ENCODE measurements at places on chromosomes 2 and 18. TPM values are rescaled to one million over a fixed set of nuclear protein-coding genes. Genes with fewer than 3 reads are reported as not detected.

Gene CNGA3
- total RNA-seq, result not detected

- H3K27me3 ChIP-seq, result peaks cover 2% of the 10 kb centered on the region
- no peaks in the 10 kb centered on the region for H3K36me3 ChIP-seq
- H3K4me3 ChIP-seq, result no peak overlapping the region
- no peak for DNase-seq
Measured at GRCh38 chr2:167652401-167652800, 595.0 kb downstream of the STK39 start.

DNA sequence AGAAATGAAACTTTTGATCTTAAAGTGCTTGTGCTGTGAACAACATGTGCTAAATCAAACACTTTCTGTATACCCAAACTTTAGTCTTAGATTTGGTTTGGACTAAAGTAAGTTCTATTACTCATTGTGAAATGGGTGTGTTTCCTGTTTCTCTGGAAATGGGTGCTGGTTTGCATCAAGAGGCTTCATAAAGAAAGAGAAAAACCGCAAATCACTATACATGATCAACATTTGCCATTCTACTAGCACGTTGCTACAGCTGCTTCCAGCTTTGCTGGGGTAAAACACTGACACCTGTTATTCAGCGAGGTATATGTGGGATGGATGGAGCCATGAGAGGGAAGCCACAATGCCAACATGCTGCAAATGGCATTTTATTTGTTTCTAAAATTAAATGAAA, 547.0 kb upstream of the ACVR2A start:
- H3K36me3 ChIP-seq, result no peaks in the 10 kb centered on the region
- H3K27ac ChIP-seq, result peak overlapping the region; percentile 86
- H3K4me3 ChIP-seq, result no peak overlapping the region
- H3K27me3 ChIP-seq, result peaks cover 2% of the 10 kb centered on the region
- peak; percentile 41 for DNase-seq
- peaks cover 68% of the 10 kb centered on the region for H3K4me1 ChIP-seq

GRCh38 chr2:57720728-57721627, 325.6 kb upstream of the VRK2 start:
- no peak overlapping the region for H3K27ac ChIP-seq
- H3K27me3 ChIP-seq, result peaks cover 7% of the 10 kb centered on the region
- H3K4me3 ChIP-seq, result no peak overlapping the region
- no peaks in the 10 kb centered on the region for H3K36me3 ChIP-seq
- DNase-seq, result peak; percentile 57
- H3K4me1 ChIP-seq, result peaks cover 7% of the 10 kb centered on the region

GRCh38 chr2:159026170-159026569, 57.7 kb downstream of the TANC1 start:
- no peak overlapping the region for H3K27ac ChIP-seq
- no peaks in the 10 kb centered on the region for H3K36me3 ChIP-seq
- no peaks in the 10 kb centered on the region for H3K27me3 ChIP-seq
- H3K4me1 ChIP-seq, result no peaks in the 10 kb centered on the region
- DNase-seq, result no peak
- no peak overlapping the region for H3K4me3 ChIP-seq

DNA sequence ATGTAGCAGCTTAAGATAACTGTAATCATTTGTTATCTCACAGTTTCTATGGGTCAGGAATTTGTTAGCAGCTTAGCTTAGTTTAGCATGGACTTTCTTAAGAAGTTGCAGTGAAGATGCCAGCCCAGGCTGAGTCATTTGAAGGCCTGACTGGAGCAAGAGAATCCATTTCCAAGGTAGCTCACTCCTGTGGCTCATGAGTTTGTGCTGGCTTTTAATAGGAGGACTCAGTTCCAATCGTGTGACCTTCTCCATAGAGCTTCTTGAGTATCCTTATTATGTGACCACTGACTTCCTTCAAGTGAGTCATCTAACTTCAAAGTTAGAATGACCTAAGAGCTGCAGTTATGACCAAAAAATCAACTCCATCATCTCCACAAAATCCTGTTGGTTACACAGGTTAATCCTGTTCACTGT, 1.4 kb downstream of the GPATCH11 start:
- H3K4me1 ChIP-seq, result peaks cover 31% of the 10 kb centered on the region
- peaks cover 21% of the 10 kb centered on the region for H3K36me3 ChIP-seq
- H3K4me3 ChIP-seq, result no peak overlapping the region
- H3K27ac ChIP-seq, result no peak overlapping the region

Gene HOXD10
- not detected for total RNA-seq

Gene PRKD3
- total RNA-seq, result 22.8 TPM

DNA sequence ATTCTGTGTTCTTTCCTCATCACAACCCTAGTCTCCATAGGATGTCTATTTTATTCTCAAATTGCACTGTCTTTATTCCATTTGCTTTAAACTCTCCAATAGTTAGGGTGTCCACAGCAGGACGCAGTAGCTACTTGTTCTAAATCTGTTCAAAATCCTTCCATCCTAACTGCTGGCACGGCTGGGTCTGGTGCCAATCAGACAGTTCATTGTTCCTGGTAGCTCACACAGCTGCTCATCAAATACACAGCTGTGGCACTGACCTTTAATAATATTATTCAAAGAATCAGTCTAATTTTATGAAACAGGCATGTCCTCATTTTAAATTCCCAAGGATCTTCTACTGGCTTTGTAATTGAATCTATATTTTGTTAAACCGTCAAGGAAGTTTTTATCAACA, 59.7 kb upstream of the TMEFF2 start:
- H3K27me3 ChIP-seq, result no peaks in the 10 kb centered on the region
- DNase-seq, result no peak
- no peaks in the 10 kb centered on the region for H3K36me3 ChIP-seq
- H3K27ac ChIP-seq, result no peak overlapping the region
- no peaks in the 10 kb centered on the region for H3K4me1 ChIP-seq

DNA sequence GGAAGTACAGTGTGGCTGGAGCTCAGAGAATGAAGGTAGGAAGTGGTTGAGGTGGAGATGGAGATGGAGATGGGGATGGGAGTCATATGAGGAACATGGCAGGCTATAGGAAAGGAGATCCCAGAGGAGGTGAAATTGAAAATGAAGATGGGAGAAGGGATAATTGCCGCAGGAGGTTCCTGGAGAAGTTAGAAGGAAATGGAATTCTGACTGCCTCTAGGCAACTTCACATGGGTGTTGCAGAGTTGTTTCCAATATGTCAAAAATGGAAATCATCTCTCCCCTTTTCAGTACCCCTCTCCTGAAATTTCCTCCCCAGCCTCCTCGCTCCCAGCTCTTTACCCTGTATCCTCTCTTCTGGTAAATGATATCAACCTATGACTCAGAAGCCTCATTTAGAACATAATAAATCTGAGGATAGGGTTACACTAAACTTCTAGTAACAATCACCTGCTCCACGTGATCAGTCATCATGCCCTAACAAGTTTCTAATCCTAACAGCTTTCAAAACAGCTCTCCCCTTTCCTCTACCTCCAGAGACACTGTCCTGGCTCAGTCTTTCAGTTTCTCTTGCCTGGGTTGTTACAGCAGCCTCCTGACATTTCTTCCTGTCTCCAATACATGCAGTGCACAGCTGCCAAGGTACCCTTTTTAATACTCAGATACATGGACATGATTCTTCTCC, 201.9 kb upstream of the RBMS1 start:
- H3K27me3 ChIP-seq, result no peaks in the 10 kb centered on the region
- H3K4me1 ChIP-seq, result no peaks in the 10 kb centered on the region
- DNase-seq, result no peak
- H3K4me3 ChIP-seq, result no peak overlapping the region
- no peaks in the 10 kb centered on the region for H3K36me3 ChIP-seq

DNA sequence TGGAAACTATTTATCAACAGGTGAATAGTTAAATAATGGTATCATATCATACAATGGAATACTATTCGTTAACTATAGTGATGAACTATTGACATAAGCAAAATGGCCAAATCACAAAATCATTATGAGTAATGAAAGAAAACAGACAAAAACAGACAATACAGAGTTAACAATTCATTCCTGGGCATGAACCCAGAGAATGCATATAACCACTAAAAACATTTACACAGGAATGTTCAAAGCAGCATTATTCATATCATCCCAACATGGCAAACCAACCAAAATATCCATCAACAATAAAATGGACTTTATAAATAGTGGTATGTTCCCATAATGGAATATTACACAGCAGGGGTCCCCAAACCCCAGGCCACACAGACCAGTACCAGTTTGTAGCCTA, 131.2 kb upstream of the CYP1B1 start:
- no peaks in the 10 kb centered on the region for H3K36me3 ChIP-seq
- no peak for DNase-seq
- no peak overlapping the region for H3K27ac ChIP-seq

Gene STARD6
- total RNA-seq, result not detected

Gene ICOS
- 161 TPM for total RNA-seq

- peaks cover 25% of the 10 kb centered on the region for H3K4me1 ChIP-seq
- H3K27ac ChIP-seq, result no peak overlapping the region
- H3K36me3 ChIP-seq, result peaks cover 5% of the 10 kb centered on the region
- H3K27me3 ChIP-seq, result no peaks in the 10 kb centered on the region
- H3K4me3 ChIP-seq, result no peak overlapping the region
Measured at GRCh38 chr18:13556502-13556901, 169.9 kb downstream of the FAM210A start.

Gene ASB18
- total RNA-seq, result not detected

GRCh38 chr2:23695890-23696751, 230.8 kb downstream of the ATAD2B start:
- H3K27ac ChIP-seq, result no peak overlapping the region
- no peak for DNase-seq
- H3K36me3 ChIP-seq, result peaks cover 5% of the 10 kb centered on the region
- no peak overlapping the region for H3K4me3 ChIP-seq

GRCh38 chr2:17270894-17271293, 247.3 kb downstream of the RAD51AP2 start:
- no peaks in the 10 kb centered on the region for H3K27me3 ChIP-seq
- H3K4me1 ChIP-seq, result no peaks in the 10 kb centered on the region
- H3K27ac ChIP-seq, result no peak overlapping the region
- no peak for DNase-seq

DNA sequence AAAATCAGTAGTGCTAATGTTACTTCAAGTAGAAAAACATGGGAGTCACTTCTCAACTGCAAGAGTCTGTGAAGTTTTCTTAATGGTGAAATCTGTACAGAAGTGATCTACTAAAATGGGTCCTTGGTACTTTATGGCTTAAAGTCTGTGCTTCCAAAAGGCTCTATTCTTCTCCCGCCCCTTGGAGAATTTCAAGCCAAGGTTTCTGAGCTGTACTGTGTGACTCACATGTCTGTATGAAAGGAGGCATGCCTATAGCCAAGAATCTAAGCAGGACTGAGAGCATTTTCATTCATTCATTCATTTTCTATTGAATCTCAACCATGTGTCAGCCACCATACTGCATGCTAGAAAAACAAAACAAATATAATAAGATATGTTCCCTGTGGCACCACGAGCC, 19.8 kb upstream of the DDX18 start:
- H3K36me3 ChIP-seq, result no peaks in the 10 kb centered on the region
- DNase-seq, result no peak
- no peak overlapping the region for H3K4me3 ChIP-seq
- no peak overlapping the region for H3K27ac ChIP-seq
- no peaks in the 10 kb centered on the region for H3K4me1 ChIP-seq

GRCh38 chr2:186532891-186533290, 46.8 kb downstream of the ZC3H15 start:
- H3K4me1 ChIP-seq, result no peaks in the 10 kb centered on the region
- no peaks in the 10 kb centered on the region for H3K36me3 ChIP-seq

Gene ALPP
- total RNA-seq, result not detected

DNA sequence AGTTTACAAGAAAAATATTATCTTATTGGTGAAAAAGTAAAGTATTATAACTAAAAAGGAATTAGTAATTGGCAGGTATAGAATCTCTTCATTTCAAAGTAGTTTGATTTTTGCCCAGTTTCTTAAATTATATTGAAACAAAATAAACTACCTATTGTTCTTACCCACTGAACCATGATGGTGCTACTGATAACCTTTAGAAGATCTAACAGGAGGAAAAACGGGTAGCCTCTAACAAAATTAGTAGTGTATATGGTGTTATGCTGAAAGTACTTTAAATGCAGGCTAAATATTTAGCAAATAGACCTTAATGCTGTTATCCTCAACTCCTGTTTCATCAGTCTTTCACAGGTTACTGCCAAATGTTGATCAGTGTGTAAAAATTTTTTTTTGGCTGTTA, 19.1 kb downstream of the MRPS9 start:
- H3K27ac ChIP-seq, result no peak overlapping the region
- no peaks in the 10 kb centered on the region for H3K27me3 ChIP-seq
- H3K36me3 ChIP-seq, result peaks cover 29% of the 10 kb centered on the region
- no peak for DNase-seq
- H3K4me1 ChIP-seq, result peaks cover 13% of the 10 kb centered on the region

DNA sequence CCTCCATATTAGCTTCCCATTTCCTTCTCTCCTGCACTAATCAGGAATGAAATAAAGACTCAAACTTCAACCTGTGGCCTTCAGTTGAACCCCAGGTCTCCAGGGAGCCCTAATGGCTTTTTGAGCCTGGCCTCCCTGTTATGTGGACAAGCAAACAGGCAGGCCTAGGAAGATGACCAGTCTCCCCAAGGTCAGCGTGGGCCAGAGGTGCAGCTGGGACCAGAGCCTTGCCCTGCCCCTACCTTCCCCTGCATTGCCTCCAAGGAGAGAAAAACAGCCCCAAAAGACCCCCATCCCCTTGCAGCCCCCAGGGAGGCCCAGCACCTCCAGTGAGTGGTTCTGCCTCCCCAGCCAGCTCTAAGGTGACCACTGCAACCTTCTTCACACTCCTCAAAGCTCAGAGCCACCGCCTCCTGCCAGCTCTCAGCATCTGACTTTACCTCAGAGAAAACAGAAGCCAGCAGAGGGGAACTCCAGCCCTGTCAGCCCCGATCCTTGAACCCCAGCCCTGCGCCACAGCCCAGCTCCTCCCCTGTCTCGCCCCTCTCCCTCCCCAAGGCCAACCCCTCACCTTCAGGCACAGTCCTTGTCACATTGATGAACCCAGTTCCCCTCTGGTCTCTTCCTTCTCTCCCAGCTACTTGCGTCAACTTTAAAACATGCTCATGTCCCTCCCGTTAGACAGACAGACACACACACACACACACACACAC, 59.5 kb upstream of the ID2 start:
- H3K4me3 ChIP-seq, result no peak overlapping the region
- H3K36me3 ChIP-seq, result no peaks in the 10 kb centered on the region
- H3K4me1 ChIP-seq, result no peaks in the 10 kb centered on the region
- no peak for DNase-seq
- peaks cover 8% of the 10 kb centered on the region for H3K27me3 ChIP-seq

DNA sequence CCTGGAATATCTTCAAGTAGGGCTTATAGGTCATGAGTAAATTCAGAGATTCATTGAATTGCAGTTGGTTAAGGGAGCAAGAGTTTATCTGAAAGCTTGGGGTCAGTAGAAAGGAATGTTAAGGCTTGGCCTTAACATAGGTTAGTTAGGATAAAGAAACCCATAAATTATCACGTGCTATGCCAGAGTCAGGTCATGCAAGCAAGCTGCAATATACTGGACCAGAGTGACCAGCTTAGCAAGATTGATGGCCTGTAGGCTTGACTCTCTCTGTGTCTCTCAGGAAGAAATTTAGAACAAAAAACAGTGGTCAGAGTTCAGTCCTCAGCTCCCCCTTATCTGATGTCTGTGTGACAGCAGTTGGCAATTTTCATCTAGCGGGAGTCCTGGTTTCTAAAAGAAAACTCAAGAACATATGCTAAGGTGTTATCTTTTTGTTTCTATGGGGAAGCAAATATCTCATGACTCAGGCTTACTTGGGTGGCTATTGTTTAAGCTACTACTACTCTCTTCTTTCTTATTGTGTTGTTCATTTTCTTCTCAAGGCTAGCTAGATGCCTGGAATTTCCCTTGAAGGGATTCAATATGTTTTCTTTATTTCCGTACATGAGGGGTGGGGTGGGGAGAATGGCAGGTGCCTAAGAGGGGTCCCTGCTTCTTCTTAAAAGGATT, 28.7 kb upstream of the MARCO start:
- H3K4me3 ChIP-seq, result no peak overlapping the region
- no peak overlapping the region for H3K27ac ChIP-seq
- DNase-seq, result no peak
- no peaks in the 10 kb centered on the region for H3K36me3 ChIP-seq
- H3K27me3 ChIP-seq, result peaks cover 3% of the 10 kb centered on the region
